Activated T-helper 17 cell treated with anti-CD3 and anti-CD28 coated beads, Interleukin-2, amount 50 U/mL, for 72 hours (primary cell): ENCODE measurements at places on chromosomes 6 and 20. TPM values are rescaled to one million over a fixed set of nuclear protein-coding genes. Genes with fewer than 3 reads are reported as not detected.

DNA sequence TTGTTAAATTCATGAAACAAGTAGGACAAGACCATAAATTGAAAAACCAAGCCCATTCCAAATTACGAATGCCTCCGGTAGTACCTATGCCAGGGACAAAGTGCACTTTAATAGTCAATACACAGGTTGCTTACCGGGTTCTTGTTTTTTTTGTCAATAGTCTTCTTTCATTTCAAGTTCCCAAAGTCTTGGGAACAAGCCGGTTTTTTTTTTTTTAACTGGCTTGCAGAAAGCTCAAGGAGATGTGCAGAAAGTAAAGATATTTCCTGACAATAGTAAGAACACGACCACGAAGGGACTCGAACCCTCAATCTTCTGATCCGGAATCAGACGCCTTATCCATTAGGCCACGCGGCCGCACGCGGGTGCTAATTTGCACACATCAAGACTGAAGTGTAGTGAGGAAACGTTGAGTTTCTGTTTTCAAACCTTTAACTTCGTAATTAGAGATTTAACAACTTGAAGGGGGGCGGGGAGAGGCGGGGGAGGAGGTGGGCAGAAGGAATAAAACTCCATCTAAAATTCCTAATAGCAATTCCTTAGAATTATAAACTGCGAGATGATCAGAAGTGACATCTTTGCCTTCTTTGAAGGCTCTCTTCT, 181.0 kb downstream of the TRIM27 start:
- no peak for ATAC-seq

Gene ADAM33
- total RNA-seq: not detected

Gene HLA-G
- total RNA-seq: 2.5 TPM

DNA sequence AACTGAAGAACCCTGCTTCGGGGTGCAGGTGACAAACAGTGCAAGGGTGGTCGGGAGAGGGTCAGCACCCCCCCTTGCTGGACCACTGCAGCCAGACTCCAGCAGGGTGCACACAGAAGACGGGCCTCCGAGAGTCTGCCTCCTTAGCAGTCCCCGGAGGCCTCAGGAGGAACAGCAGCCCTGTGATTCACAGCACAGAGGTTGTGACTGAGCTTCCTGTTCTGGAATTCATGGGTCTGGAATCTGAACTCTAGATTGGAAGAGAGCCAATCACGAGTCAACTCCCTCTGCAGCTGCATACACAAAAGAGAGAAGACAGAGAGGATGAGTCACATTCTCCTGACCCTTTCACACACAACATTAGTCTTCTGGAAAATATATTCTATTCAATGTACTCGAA, 249.0 kb upstream of the OPRM1 start:
- no peak for ATAC-seq

DNA sequence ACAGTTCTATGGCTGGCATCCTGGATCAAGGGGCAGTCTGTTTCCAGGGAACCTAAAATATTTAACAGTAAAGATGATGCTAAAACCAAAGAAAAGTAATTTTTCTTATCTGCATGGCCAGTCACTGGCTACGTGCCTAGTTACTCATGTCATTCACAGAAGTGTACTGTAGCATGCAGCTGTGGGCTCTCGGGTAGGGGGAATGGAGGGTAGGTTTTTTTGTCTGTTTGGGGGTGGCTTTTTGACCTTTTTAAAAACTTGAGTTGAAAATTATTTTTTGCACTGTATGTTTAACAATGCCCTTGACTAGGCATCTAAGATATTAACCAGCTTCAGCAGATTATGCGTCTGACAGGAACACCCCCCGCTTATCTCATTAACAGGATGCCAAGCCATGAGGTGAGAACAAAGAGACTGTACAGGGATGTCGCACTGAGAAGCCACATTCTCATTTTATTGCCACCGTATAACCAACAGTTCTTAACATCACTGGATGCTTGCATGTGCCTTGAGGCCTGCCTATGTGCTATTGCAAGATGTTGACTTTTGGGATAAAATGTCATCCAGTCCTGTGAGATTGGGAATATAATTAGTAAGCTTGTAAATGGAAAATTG, 30.3 kb upstream of the MAPK13 start:
- ATAC-seq: no peak

DNA sequence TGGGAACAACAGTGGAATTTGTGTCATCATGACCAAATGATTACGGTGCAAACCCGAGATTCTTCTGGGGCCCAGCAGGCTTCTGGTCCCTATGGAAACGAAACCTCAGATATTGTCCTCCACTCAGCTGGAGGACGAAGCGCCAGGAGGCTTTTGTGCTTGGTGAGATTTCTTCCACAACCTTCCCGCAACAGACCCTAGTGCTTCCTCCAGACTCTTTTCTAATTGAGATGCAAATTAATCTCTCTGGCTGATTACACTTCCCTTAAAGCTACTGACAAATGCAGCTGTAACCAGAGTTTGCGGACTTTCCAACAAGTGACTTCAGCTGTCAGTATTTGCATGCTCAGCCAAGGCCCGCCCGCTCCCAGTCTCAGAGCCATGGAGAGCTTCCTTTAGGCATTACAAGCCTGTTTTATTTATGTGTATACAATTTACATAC, 96.0 kb downstream of the INSM1 start:
- no peak for ATAC-seq

- no peak for ATAC-seq
Observed at GRCh38 chr20:17457079-17457478, 74.1 kb downstream of the BFSP1 start.

DNA sequence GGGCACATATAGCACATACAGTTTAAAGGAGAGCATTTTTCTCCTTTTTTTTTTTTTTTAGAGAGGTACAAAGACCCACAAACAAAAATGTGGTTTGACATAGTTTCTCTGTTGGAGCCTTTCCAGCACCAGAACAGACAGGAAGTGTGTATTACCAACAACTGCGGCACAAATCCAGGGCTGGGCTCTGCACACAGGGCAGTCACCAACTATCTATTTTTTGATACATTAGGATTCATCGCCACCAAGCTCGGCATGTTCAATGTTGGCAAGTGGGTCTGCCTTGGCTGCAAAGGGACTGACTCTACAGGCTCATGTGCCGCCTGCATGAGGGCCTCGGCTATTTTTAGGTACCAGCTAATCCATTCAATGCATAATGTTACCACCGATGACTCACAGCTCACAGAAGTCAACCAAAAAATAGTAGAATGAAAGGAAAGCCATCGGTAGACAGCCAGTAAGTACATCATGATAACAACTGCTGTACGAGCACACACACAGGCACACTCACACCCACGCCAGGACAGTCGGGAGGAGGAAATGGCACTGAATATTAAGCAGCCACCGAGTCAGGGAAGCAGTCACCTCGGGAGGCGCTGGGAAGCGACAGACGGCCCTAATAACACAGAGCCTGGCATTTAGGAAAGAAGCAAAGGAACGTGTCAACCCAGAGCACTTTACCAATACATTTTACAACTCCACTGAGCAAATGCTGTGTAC, 81.6 kb downstream of the GMPR start:
- peak; percentile 65 for ATAC-seq

DNA sequence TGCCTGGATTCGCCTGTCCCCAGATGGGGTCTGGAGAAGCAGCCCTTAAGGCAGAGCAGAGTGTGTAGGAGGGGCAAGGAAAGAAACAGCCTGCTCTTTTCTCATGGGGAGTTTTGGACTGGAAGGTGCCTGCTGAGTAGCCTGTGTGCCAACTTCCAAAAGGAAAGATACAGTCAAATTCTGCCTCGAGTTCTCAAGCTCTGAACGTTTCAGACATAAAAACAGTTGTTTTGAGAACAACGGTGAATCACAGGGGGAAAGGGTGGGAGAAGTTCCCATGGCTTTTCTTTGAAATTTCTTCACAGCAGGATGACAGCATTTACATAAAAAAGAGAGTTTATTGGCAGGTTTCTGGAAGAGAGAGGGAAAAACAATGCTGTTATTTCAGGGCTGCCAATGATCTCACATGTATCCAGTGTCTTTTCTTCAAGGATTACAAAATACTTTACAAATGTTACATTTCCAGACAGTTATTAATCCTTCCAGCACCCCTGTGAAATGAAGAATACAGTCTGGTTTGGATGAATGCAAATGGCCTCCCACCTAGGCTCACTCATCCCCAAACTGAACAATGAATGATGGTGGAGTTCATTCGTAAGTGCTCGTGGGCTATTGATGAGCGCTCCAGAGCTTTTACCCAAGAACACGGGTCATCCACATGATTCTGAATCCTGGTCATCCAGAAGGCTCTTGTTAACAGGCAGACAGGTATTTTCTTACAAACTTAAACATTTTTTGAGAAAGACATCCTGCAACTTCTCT, 33.8 kb upstream of the ECI2 start:
- no peak for ATAC-seq

Gene CABLES2
- total RNA-seq: 6.8 TPM

DNA sequence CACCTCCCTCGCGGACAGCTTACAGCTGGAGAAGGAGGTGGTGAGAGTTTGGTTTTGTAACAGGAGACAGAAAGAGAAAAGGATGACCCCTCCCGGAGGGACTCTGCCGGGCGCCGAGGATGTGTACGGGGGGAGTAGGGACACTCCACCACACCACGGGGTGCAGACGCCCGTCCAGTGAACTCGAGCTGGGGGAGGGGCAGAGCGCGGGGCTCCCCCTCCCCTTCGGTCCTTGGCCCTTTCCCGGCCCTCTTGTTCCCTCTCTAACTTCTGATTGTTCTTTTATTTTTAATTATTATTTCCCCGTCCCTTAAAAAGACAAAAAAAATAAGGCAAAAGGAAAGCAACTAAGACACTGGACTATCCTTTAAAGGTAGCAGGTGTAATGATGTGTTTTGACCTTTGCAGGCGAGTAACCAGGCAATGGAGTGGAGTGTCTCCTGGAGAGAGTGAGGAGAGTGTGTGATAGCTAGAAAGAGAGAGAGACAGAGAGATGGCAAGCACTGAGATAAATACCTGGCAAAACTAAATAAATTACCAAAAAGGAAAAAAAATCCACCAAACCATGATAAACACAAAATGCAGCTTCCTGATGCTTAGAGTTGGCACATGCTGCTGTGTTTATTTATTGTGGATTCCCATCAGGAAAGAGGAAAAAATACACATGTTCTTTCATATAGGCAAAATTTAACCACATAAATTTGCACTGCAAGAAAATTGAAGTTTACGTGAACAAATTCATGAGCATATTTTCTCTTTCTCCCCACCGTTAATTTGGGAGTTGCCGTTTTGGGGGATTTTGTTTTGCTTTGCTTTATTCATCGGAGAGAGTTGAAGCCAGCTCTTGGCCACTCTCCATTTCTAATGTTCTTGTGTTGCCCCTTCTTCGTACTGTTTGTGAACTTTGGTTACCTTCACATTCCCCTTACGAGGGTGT, 1.9 kb downstream of the POU3F2 start:
- no peak for ATAC-seq

DNA sequence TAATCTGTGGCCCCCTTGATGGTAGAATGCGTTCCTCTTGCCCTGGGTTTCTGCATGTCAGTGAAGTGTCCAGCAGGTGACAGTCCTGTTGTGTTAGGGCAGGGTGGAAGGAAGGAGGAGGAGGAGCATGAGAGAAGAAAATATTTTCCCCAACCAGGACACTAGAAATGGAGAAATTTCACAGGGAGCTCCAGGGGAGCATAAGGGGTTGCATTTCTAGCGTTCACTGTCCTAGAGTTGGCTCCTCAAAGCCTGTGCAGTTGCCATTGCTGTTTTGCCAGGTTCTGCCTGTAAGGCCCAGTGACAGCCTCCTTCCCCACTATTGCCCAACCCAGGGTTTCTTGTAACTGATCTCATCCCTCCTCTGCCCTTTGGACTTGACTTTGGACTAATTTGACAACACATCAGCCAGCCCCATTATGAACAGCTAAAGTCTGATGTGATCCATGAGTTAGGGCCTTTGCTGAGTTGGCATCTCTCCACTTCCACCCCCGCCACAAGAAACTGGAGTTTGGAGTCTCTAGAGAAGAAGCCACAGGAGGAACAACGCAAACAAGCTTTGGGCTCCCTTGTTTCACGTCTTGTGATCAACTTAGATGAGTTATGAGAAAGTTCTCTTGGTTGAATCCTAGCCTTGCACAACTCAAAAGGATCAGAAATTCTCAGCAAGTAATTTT, 14.0 kb upstream of the FAM50B start:
- no peak for ATAC-seq

DNA sequence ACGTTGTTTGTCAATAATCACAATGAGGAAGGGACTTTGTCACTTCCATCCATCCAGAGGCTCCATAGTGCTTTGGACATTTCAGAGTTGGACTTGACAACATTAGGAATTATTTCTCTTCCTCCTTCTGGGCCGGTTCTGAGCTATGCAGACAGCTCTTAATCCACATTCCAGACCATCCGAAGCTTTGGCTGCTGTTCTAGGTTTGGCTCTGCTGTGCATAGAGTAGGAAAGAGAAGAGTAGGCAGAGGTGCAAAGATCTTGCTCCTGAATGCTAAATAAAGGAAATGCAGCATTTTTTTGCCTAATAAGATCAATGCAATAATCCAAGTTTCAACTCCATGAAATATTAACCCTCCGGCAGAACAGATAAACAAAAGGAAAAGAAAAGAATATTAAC, 251.8 kb upstream of the PRND start:
- no peak for ATAC-seq

DNA sequence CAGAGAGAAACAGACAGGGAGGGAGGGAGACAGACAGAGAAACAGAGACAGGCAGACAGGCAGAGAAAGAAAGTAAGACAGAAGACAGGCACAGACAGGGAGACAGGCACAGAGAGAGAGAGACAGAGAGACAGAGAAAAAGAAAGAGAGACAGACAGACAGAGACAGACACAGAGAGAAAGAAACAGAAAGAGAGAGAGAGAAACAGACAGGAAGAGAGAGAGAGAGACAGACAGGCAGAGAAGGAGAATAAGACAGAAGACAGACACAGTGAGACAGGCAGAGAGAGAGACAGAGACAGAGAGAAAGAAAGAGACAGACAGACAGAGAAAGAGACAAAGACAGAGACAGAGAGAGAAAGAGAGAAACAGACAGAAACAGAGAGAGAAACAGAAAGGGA, 754.8 kb upstream of the DEFB115 start:
- no peak for ATAC-seq

Gene TGM3
- total RNA-seq: 0.16 TPM

GRCh38 chr6:3041606-3042005, 26.7 kb upstream of the RIPK1 start:
- ATAC-seq: no peak

GRCh38 chr20:4083098-4083865, 67.9 kb upstream of the RNF24 start:
- no peak for ATAC-seq

- no peak for ATAC-seq
Observed at GRCh38 chr6:108616544-108616943, 55.8 kb downstream of the FOXO3 start.

- peak; percentile 21 for ATAC-seq
Observed at GRCh38 chr6:169555971-169556617, 145.7 kb downstream of the WDR27 start.
